NCI-H187 treated with DMSO at 0.1 percent for 48 hours (cell line): ENCODE measurements at places on chromosomes 4 and X.

DNA sequence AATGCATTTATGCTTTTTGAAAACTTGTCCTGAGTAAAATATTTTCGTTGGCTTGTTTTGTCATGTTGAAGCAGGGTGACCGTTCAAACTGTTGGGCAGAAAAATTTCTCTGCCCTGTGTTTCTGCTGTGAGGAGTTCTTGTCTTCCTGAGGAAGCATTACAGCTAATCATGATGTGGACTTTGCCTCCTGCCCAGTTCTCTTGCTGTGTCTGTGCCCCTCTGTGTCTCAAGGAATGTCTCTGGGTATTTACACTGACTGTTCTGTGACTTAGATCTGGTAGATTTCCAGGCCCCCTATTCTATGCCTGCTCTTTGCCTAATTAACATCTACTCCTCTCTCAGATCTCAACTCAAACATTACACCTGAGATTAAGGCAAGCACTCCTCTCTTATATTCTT is 30.4 kb upstream of the RPL34 start:
- no peak for DNase-seq

DNA sequence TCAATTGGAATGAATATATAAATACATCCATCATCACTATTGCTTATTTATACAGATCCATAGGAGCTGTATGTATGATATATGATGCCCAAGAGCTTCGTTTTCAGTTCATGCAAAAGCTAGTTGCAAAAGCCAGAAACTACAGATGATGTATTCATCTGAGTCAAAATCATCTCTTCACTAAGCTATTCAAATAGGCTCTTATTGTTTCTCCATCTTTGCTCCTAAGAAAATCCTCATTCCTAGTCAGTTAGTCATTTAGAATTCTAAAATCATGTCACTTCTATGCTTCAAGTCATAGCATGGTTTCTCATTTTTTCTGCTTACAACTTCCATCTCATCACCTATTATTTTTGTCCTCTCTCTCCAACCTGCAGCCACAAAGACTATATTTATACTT is 300.1 kb upstream of the TRAM1L1 start:
- DNase-seq = no peak

GRCh38 chr4:184734758-184735157 is 862 bp upstream of the CENPU start:
- no peak for DNase-seq

GRCh38 chr4:8708401-8709021 is 115.9 kb downstream of the CPZ start:
- DNase-seq = no peak

- DNase-seq = no peak
Measured at GRCh38 chr4:88964450-88964849, 92.5 kb downstream of the FAM13A start.

- DNase-seq = no peak
Measured at GRCh38 chr4:107825072-107825824, 516 bp downstream of the SGMS2 start.

GRCh38 chr4:159227984-159228383 is 125.1 kb downstream of the RAPGEF2 start:
- DNase-seq = no peak

GRCh38 chr4:56649445-56650261 is 31.4 kb downstream of the HOPX start:
- DNase-seq = no peak

GRCh38 chrX:40104630-40104984 is 6.8 kb upstream of the BCOR start:
- no peak for DNase-seq

- DNase-seq = no peak
Measured at GRCh38 chr4:12723849-12724447, 760.2 kb downstream of the RAB28 start.

GRCh38 chrX:141945426-141945825 is 41.7 kb downstream of the MAGEC1 start:
- no peak for DNase-seq

GRCh38 chr4:76836860-76837562 is 60.9 kb downstream of the SOWAHB start:
- DNase-seq = no peak

- peak; percentile 11 for DNase-seq
Measured at GRCh38 chrX:94831364-94831763, 1157.4 kb downstream of the FAM133A start.

- no peak for DNase-seq
Measured at GRCh38 chr4:76238236-76238635, 13.3 kb upstream of the FAM47E start.

DNA sequence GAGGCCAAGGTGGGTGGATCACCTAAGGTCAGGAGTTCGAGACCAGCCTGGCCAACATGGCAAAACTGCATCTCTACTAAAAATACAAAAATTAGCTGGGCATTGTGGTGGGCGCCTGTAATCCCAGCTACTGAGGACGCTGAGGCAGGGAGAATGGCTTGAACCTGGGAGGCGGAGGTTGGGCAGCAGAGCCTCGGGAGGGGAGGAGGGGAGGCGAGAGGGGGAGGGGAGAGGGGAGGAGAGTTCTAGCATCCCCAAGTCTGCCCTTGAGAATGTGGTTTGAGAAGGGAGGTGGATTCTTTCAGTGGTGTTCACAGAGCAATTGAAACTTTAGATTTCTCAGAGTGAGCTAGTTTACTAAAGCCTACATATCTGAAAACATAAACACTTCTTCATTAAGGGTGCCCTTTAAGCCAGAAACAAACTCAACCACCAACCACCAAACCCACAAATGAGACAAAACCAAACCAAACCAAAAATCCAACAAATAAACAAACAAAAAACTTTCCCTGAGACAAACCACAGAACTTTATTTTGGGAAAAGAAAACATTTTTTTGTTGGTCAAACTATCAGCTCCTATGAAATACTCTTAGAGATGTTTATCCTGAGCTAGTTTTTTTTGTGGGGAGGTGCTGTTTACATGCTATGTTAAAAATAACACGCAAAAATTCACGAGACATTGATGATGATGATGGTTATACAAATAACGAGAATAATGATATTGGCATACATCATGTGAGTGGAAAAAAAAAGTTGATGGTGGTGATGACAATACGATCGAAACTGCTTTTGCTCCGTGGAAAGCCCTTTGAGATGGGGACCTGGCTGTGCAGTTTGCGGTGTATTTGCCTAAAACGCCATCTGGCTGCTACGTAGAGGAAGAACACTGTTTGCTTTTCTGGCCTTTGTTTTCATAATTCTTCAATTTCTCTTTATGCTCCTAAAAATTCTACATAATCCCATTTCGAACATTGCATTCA is 98.2 kb upstream of the PRKX start:
- DNase-seq = no peak

DNA sequence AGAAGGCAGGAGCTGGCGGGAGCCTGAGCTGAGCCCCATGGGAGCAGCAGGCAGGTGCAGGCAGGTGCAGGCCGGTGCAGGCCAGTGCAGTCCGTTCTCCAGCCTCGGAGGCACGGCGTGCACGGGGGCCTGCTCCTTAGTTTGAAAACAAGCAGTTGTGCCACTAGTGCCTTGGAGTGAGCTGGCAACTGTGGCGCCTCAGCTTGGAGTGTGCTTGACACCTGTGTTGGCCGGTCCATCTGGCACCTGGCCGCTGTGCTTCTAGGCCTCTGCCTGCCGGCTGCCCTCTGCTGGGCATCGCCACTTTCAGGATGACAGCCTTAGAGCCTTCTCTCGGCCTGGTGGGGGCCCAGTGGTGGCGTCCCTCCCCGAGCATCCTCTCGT is 47.9 kb downstream of the RGS12 start:
- peak; percentile 46 for DNase-seq

DNA sequence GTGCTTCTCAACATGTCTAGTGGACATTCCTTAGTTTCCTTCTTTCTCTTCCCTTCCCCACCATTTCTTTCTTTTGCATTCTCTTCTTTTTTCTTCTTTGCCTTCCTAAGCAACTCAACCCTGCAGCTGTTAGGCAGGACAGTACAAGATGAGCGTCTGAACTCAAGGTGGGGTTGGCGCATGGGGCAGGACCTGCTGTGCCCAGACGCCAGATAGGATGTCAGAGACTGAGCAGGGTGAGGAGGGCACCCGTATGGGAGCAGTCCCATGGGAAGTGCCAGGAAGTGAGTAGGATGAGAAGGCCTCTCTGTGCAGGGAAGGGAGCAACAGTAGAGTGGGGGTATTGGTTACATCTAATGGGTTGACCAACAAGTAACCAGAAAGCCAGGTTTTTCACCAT is 38.1 kb upstream of the ZNF827 start:
- DNase-seq = no peak

DNA sequence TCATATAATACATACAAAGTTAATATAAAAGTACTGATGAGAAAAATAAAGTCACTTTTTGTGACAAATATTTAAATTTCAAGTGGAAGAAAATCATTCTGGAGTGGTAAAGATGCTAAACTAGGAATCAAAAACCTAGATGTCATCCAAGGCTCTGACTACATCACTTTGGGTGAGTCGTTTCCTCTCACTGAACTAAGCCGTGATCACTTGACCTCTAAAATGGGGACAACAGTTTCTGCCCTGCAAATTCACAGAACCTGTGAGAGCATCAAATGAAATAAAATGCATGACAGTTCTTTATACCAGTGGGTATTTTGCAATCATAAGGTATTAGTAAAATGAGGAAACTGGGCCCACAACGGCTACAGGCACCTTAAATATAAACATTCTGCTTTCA is 63.8 kb downstream of the PRDM5 start:
- no peak for DNase-seq

DNA sequence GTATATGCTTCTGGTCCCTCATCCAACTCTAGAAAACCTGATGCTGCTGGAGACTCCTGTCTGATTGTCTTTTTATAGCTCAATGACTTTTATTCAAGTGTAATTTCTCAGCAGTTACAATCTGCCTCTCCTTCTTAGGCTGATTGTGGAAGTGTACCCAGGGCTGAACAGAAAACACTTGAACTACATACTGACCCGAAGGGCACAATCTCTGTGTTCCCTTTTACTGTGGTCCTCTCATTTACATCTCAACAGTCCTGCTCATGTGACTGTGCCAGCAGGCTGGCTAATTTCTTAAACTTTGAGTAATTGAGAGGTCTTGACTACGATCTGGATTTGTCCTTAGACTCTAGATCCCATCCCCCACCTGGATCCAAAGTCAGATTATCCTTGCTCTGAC is 863.4 kb downstream of the PDHA2 start:
- no peak for DNase-seq

- DNase-seq = no peak
Measured at GRCh38 chr4:67927251-67927650, 36.0 kb downstream of the TMPRSS11A start.

GRCh38 chrX:79082899-79083298 is 61.6 kb upstream of the GPR174 start:
- no peak for DNase-seq

GRCh38 chrX:144627947-144628346 is 619.4 kb upstream of the SPANXN1 start:
- no peak for DNase-seq

- DNase-seq = no peak
Measured at GRCh38 chr4:85708468-85708867, 233.5 kb downstream of the ARHGAP24 start.

GRCh38 chrX:136318895-136319597 is 18.3 kb downstream of the ADGRG4 start:
- DNase-seq = no peak

GRCh38 chr4:7126981-7127380 is 59.1 kb upstream of the GRPEL1 start:
- DNase-seq = no peak

- no peak for DNase-seq
Measured at GRCh38 chr4:89177807-89178206, 66.5 kb downstream of the TIGD2 start.

- DNase-seq = no peak
Measured at GRCh38 chrX:150487369-150488094, 80.9 kb upstream of the MTM1 start.

DNA sequence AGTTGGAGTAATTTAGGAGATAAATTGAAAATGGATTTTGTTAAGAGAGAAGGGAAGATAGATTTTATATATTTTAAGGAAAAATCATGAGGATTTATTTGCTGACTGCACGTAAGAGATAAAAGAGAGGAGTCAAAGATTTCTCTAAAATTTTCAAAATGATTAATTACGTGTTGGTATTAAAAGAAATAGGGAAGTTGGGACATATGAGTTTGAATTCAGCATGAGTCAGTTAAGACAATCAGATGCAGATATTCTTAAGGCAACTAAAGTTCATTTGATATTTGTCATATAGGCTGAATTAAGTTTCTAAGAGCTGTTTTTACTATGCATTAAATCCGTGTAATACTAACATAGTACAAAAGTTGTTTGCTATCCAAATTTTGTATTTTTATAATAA is 46.9 kb downstream of the TET2 start:
- no peak for DNase-seq

- DNase-seq = peak; percentile 70
Measured at GRCh38 chr4:76687746-76688448, 210.0 kb downstream of the SOWAHB start.

- no peak for DNase-seq
Measured at GRCh38 chr4:20603671-20604313, 96.5 kb upstream of the PACRGL start.

DNA sequence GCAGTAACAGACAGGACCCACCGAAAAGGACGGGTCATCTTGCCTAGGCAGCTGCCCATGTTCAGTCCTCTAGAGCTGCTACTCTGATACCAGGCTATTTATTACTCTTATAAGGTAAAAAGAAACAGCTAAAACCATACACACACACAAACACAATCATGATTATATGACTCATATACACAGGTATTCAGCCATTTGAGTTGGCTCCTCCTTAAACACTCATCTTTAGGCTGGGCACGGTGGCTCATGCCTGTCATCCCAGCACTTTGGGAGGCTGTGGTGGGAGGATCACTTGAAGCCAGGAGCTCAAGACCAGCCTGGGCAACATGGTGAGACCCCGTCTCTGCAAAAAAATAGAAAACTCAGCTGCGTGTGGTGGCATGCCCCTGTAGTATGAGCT is 76.6 kb downstream of the F11 start:
- DNase-seq = no peak

DNA sequence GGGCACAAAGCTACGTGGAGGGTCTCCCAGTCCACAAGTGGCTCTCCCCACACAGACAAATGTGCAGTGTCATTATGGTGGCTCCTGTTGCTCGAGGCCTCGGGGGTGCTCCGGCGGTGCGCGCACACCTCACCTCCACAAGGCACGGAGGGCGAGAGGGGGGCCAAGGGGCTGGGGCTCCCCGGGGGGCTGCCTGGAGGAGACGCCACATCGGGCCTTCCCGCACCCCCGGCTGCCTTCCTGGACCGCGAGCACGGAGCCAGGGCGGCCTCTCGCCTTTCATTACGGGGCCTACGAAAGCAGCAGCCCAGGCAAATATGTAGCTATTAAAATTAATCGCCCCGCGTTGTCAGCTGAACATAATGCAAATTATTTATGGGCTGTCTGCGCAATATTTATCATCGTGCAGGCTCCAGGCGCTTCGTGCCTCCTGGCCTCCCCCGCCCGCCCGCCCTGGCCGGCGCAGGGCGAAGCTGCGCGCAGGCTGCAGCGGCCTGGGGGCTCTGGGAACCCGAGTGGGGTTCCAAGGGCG is 70.8 kb upstream of the BCOR start:
- DNase-seq = no peak

DNA sequence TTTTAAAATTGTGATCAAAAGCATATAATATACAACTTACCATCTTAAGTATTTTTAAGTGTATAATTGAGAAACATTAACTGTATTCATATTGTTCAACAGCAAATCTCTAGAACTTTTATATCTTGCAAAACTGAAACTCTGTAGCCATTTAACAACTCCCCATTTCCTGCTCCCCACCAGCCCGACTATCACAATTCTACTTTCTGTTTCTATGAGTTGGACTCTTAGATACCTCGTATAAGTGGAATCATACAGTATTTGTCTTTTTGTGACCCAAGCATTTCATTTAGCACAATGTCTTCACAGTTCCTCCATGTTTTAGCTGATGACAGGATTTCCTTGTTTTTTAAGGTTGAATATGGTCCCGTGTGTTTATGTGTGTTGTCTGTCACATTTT is 106.0 kb downstream of the LRBA start:
- DNase-seq = no peak

- DNase-seq = peak; percentile 34
Measured at GRCh38 chrX:123803331-123803983, 56.4 kb upstream of the XIAP start.
